ENCODE measurements at places on chromosomes 11 and 22. TPM values are rescaled to one million over a fixed set of nuclear protein-coding genes. Genes with fewer than 3 reads are reported as not detected.

- no peaks in the 10 kb centered on the region for H3K27me3 ChIP-seq
- peaks cover 8% of the 10 kb centered on the region for H3K36me3 ChIP-seq
Observed at GRCh38 chr11:44597358-44598012, 32.0 kb downstream of the CD82 start.

GRCh38 chr11:61507012-61507768, 1.4 kb upstream of the LRRC10B start:
- H3K4me1 ChIP-seq = peaks cover 32% of the 10 kb centered on the region
- H3K27me3 ChIP-seq = peaks cover 58% of the 10 kb centered on the region
- no peak for DNase-seq
- H3K36me3 ChIP-seq = no peaks in the 10 kb centered on the region
- no peak overlapping the region for H3K4me3 ChIP-seq

The GDPD4 gene
- 0.67 TPM for polyA plus RNA-seq

The PRODH gene
- polyA plus RNA-seq = 6.0 TPM

The OR52I2 gene
- not detected for polyA plus RNA-seq

The SCGB1A1 gene
- polyA plus RNA-seq = not detected

- no peaks in the 10 kb centered on the region for H3K36me3 ChIP-seq
- DNase-seq = no peak
- peaks cover 56% of the 10 kb centered on the region for H3K4me1 ChIP-seq
Observed at GRCh38 chr22:23182309-23183060, 2.2 kb downstream of the BCR start.

DNA sequence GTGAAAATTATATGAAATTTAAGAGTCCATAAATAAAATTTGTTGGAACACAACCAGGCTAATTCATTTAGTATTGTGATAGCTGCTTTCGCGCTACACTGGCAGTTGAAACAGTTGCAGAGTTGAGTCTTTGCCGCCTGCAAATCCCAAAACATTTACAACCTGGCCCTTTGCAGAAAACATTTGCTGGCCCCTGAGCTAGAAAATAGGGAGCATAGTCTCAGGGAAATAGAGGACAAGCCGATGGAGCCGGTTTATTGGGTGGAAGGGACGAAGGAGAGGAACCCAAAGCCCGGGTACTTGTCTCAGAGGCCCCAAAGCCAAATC, 527 bp upstream of the SAC3D1 start:
- H3K36me3 ChIP-seq = peaks cover 57% of the 10 kb centered on the region
- peaks cover 31% of the 10 kb centered on the region for H3K4me1 ChIP-seq
- no peak for DNase-seq
- H3K27me3 ChIP-seq = no peaks in the 10 kb centered on the region
- H3K27ac ChIP-seq = peak overlapping the region; percentile 99

DNA sequence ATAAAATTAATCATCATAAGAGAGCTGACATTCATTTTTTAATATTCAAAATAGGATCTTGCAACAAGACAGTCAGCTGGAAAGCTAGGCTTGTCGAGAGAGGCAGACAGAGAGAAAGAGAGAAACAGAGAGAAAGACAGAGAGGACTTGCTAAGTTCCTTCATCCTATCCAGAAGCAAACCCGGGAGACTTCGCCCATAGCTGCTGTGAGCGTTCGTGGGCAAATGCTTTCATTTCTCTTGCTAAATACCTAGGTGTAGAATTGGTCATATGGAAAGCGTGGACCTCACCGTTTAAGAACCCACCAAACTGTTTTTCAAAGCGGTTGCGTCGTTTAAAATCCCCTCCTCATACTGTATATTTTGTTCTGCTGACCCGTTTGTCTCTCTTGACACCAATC, 25.3 kb upstream of the KRTAP5-6 start:
- no peak for DNase-seq
- H3K4me1 ChIP-seq = peaks cover 45% of the 10 kb centered on the region
- peak overlapping the region; percentile 86 for H3K27ac ChIP-seq
- no peak overlapping the region for H3K4me3 ChIP-seq
- peaks cover 18% of the 10 kb centered on the region for H3K27me3 ChIP-seq

The ZFTA gene
- 30.5 TPM for polyA plus RNA-seq

The TSGA10IP gene
- not detected for polyA plus RNA-seq

GRCh38 chr11:68598816-68599653, 85.3 kb upstream of the GAL start:
- H3K4me1 ChIP-seq = no peaks in the 10 kb centered on the region
- H3K27me3 ChIP-seq = no peaks in the 10 kb centered on the region
- H3K4me3 ChIP-seq = no peak overlapping the region
- no peak overlapping the region for H3K27ac ChIP-seq

The MUC2 gene
- polyA plus RNA-seq = not detected

DNA sequence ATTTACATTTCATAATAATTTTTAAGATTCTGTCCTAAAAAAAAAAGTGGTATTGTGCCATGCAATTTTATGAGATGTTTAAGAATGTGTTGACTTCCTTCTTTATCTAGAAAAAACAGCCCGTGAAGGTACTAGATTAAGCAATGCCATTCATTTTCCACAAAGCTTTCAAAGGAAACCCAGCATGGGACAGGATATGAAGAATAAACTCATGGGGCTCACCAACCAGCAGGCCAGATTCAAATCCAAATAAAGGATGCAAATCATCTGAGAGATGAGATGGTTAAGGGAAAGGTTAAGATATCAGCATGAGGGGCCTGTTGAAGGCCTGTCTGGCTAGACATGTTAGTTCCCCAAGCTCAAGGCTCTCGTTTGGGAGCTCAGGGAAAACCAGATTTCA, 199.1 kb downstream of the SWAP70 start:
- peaks cover 6% of the 10 kb centered on the region for H3K4me1 ChIP-seq
- no peaks in the 10 kb centered on the region for H3K36me3 ChIP-seq
- H3K4me3 ChIP-seq = no peak overlapping the region
- H3K27me3 ChIP-seq = no peaks in the 10 kb centered on the region
- no peak for DNase-seq

- peaks cover under 1% of the 10 kb centered on the region for H3K4me1 ChIP-seq
- H3K27me3 ChIP-seq = no peaks in the 10 kb centered on the region
- H3K4me3 ChIP-seq = no peak overlapping the region
- no peaks in the 10 kb centered on the region for H3K36me3 ChIP-seq
Observed at GRCh38 chr11:117913736-117914397, 15.3 kb downstream of the TMPRSS13 start.

- H3K4me1 ChIP-seq = no peaks in the 10 kb centered on the region
- DNase-seq = no peak
- peaks cover 11% of the 10 kb centered on the region for H3K27me3 ChIP-seq
- H3K27ac ChIP-seq = no peak overlapping the region
- H3K4me3 ChIP-seq = no peak overlapping the region
Observed at GRCh38 chr22:47301820-47302475, 539.5 kb downstream of the TBC1D22A start.

The ENTHD1 gene
- not detected for polyA plus RNA-seq
